ENCODE measurements at places on chromosomes 3 and 15. TPM values are rescaled to one million over a fixed set of nuclear protein-coding genes. Genes with fewer than 3 reads are reported as not detected.

FBXO40 gene
- not detected for total RNA-seq

ZNF717 gene
- total RNA-seq = 3.0 TPM

SPINK8 gene
- not detected for total RNA-seq

TFDP2 gene
- total RNA-seq = 15.9 TPM

TMCC1 gene
- total RNA-seq = 11.0 TPM

CYP11A1 gene
- 0.08 TPM for total RNA-seq

CD276 gene
- 76.1 TPM for total RNA-seq

PLAAT1 gene
- 0.13 TPM for total RNA-seq

FBXL22 gene
- 0.25 TPM for total RNA-seq

PLS1 gene
- 11.1 TPM for total RNA-seq

SLC28A1 gene
- total RNA-seq = 0.03 TPM

STRC gene
- total RNA-seq = not detected

TRIM42 gene
- not detected for total RNA-seq

MRPS22 gene
- total RNA-seq = 44.8 TPM

RARB gene
- total RNA-seq = 9.5 TPM
